ENCODE measurements at places on chromosomes 12 and 14.

DNA sequence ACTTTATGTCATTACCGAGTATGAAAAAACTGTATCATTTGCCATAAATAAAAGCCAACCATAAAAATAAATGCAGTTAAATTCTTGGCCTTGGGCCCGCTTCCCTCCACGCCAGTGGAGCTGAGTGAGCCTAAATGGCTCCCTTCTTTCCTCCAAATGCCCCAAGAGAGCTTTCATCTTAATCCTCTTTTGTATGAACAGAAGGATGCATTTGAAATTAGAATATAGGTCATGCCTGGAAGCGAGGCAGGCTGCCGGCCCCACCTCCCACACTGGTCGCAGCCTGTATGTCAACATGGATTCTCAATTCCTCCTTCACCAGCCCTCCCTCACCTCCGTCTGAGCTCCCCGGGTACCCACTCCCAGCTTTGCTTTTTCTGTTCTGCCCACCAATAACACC lies 245.7 kb downstream of the SLC15A4 start:
- DNase-seq = no peak

- DNase-seq = no peak
Observed at GRCh38 chr12:109246221-109246620, 62.9 kb downstream of the FOXN4 start.

- no peak for DNase-seq
Observed at GRCh38 chr12:18242380-18243089, 18.8 kb upstream of the PIK3C2G start.

DNA sequence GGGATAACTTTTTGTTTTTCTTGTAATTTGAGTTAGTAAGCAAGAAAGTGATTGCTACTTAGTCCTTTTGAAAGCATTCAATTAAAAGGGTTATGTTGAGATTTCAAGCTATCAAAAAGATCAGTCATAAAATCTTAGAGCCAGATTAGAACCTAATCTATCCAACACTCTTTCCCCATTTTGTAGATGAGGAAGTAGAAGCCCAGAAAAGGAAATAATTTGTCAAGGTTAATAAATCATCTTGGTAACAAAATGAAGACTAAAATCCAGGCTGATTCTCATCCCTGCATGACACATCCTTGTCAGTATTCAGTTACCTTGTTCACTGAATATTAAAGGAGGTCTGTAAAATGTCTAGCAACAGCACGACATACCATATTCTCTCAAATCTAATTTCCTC lies 26.5 kb downstream of the PPP1R13B start:
- no peak for DNase-seq

DNA sequence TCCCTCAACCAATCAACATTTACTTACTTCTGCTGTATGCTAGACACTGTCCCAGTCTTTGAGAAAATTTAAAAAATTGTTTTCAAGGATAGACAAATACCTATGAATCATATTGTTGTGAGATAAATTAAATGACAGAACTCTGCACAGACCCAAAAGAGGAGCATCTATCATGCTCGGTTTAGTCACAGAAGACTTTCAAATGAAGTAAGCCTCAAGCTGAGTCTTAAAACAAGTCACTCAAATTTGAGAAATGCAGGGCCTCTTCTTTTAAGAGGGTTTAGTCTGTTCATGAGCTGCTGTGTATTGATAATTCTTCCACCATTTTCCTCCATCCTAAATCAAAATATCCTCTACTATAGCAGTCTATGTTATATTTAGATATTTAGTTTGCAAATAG lies 24.4 kb upstream of the COCH start:
- no peak for DNase-seq

- DNase-seq = no peak
Observed at GRCh38 chr12:507391-507796, 47.7 kb downstream of the B4GALNT3 start.

All from bone marrow (tissue), 2 donors.